Fibroblast of skin of right quadriceps (primary cell): ENCODE measurements at places on chromosomes 7 and 10.

- DNase-seq = no peak
Observed at GRCh38 chr7:21690705-21691104, 147.9 kb downstream of the DNAH11 start.

DNA sequence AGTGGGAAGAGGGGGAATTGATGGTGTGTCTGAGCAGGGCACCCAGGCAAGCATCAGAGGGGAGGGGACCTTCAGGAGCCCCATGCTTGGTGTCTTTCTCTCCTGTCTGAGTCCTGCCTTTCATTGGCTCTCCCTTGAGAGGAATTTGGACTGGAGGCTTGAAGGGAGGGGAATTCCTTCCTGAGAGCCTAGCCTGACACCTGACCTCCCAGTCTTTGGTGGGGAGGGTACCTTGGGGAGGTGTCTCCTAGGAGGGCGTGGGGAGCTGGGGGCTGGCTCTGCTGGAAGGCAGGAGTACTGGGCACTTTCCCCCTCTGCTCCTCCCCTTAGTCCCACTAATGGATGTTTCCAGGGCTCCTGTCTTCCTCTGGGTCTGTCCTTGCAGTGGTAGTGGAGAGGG is 1.3 kb upstream of the SFRP5 start:
- no peak for DNase-seq

DNA sequence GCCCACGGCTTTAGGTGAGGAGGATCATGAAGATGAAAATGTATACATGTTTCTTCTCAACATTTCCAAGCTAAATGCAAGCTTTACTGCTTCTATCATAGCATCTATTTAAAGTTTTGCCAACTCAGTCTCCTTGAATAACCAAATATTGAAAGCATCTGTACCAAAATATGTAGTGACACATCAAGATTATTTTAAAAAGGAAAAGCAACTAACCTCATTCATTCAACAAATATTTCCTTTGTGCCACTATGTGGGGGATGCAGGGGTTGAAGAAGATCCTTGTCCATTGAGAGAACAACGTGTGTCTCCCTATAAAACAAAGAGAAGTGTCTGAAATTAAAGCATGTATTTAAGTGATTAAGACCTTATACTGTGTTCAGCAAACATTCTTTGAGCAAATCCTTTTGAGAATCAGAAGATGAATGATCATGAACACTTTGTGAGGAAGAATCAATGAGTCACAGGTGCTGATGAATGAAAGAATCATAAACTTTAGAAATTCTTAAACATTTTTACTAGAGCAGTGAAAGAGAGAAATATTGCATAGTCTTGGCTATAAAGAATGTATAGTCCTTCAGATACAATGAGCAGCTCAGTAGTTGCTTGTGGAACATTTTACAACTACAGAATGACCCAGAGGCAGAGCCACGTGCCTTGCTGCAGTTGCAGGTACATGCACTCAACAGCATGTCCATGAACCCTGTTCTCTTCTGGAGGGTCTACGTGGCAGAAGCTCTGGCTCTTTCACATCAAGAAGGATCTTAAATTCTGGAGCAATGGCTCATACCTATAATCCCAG is 13.9 kb downstream of the TAS2R60 start:
- DNase-seq = peak; percentile 85

GRCh38 chr7:151429560-151430331 is 10.2 kb downstream of the CRYGN start:
- DNase-seq = no peak

DNA sequence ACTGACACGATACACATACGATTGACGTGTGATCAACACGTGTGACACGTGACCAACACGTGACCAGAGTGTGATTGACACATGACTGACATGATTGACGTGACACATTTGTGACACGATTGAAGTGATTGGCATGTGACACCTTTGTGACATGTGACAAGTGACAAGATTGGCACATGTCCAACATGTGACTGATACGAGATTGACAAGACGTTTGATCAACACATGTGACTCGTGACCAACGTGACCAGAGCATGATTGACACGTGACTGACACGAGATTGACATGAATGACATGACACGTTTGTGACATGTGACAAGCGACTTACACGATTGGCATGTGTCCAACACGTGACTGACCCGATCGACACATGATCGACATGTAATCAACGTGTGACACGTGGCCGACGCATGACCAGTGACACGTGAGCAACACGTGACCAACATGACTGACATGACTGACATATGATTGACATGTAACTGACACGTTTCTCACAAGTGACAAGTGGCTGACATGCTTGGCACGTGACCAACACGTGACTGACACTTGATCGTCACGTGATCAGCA is 22.0 kb downstream of the CRPPA start:
- no peak for DNase-seq

- no peak for DNase-seq
Observed at GRCh38 chr10:86130737-86131475, 235.7 kb downstream of the GRID1 start.

DNA sequence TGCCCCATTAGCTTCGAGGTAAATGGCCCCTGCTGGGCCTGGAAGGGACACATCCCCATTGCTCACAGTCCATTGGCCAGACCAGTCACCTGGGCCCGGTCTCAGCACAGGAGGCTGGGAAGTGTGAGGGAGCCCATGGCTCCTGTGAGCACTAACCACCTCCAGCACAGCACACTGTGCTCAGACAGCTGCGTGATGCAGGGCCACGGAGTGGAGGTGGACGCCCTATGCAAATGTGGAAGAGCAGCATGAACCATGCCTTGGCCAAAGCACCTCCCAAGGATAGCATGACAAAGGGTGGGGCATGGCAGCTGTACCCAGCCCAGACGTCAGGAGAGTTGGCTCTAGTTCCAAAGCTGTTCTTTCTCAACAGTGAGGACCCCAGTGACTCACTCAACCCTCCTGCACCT is 120.1 kb upstream of the ZMIZ1 start:
- no peak for DNase-seq

DNA sequence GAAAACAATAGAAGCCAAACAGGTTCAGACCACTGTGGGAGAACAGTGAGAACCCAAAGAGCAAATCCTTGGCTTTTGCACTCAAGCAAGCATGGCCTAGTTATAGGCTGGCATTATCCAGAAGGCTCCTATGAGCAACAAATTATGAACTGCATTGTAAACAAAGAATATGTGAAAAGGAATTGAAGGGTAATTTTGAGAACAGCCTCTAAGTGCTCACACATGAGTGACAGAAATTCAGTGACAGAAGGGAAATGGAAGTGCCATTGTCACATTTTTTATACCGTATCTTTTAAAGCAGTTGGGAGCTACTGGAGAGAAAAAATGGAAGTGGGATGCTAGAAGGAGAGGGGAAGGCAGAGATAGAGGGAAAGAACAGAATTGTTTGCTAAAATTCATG is 114.2 kb downstream of the MACC1 start:
- DNase-seq = no peak

DNA sequence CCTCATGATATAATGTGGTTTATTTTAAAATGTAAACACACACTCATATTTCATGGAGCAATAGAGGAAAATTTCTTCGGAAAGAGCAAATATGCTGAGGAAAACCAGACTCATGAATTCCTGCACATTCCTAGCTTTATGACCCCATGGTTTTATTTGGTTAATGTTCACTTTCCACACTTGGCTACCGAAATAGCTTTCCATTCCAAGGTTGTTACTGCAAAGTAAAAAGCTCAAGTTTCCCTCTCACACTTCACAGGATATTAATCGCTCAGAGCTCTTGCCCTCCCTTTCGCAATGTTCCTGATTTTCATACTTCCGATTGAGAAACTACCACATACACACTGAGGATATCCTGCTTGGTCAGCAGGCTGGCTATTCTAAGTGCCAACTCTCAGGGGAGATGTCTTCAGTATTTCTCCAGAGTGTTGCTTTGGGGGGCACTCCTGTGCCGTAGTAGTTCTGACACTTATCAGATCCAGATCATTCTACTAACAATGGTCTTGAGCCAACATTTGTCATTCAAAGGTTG is 77.5 kb upstream of the STEAP1B start:
- peak; percentile 98 for DNase-seq

- no peak for DNase-seq
Observed at GRCh38 chr10:49243610-49244283, 55.2 kb upstream of the C10orf71 start.

DNA sequence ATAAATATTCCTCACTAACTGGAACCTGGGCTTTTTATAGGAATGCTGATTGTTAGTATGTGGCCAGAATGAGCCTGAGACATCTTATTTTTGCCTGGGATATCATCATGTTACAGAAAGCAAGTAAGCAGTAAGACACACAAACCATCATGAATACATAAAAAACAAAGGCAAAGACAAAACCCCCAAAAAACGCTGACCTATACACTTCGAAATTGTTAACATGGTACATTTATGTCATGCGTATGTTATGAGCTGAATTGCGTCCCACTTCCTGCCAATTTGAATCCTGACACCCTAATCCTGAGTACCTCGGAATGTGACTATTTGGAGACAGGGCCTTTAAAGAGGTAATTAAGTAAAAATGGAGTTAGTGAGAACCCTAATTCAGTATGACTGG is 12.3 kb upstream of the NRF1 start:
- no peak for DNase-seq

GRCh38 chr10:110446954-110447608 is 50.6 kb upstream of the DUSP5 start:
- DNase-seq = peak; percentile 88

DNA sequence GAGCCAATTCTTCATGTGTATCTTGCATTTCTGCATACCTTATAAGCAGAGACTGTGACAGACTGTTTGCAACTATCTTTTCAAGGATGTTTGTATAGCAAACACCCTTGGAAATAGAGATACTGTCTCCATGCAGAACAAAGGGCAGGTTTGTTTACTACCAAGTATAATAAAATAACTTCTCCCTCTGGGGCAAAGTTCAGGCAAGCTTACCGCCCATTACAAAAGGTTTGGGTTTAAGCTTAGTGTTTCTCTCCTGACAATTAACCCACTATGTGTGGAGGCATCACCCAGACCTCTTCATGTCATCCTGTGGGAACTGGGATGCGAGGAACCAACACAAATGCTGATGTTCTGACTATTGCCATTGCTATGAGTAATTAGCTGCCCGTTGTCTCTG is 479.1 kb upstream of the ZMIZ1 start:
- DNase-seq = no peak

DNA sequence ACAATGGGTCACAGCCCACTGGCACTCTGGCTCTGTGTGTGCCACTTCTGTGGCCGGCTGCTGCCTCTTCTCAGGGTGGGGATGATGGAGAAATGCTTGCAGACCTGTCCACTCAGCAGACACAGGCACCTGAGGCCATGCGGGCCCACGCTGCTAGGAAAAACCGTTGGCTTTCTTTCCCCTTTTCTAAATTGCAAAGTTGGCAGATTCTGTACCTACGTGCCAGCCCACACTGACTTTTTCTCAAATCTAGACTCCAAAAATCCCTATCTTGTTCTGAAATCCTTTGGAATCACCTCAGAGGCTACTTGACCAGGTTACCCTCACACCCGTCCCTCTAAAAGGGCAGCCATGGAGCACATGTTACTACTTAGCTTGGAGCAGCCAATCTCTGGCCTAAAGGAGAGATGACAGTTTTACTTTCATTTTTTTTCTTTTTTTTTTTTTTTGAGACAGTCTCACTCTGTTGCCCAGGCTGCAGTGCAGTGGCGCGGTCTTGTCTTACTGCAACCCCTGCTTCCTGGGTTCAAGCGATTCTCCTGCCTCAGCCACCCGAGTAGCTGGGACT is 99.4 kb downstream of the RNF216 start:
- DNase-seq = no peak

DNA sequence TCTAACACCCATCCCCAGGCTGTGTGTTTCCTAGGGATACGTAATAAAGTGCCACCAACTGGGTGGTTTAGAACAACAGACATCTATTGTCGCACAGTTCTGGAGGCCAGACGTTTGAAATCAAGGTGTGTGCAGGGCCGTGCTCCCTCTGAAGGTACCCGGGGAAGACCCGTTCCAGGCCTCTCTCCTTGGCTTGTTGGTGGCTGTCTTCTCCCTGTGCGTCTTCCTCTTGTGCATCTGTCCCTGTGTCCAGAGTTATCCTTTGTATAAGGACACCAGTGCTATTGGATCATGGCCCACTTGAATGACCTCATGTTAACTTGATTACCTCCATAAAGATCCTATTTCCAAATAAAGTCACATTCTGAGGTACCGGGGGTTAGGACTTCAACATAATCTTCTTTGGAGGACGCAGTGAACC is 15.6 kb downstream of the GRK5 start:
- DNase-seq = no peak

DNA sequence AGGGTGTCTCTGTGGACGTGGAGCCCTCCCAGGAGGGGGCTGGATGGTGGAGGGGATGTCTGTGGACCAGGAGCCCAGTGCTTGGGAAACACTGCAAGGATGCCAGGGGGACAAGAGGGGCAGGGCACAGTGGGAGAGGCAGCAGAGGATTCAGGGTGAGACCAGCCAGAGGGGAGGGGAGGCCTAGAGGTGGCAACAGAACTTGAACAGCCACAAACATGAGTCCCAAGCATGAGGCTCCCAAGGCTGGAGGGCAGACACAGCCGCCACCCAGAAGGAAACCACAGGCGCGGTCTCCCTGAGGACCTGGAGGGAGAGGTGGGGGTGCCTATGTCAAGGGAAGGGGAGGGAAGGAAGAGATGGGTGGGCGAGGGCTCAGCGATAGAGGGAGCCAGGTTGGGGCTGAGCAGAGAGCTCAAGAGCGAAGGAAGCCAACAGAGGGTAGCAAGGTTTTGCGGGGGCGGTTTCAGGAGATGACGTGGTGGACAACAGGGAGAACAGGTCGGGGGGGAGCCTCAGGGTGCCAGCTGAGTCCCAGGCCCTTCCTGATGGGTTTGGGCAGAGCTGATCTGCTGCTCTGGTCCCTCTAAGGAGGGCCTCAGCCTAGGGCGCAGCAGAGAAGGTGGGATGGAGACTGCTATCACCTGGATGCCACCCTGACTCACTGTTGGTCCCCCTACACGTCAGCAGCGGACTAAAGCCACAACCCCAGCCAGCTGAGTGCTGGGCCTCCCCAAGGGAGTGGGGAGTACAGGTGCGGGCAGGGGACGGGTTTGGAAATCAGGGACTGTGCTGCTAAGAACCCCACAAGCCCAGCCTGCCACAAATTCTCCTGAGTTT is 6.7 kb upstream of the PILRA start:
- no peak for DNase-seq

- DNase-seq = peak; percentile 23
Observed at GRCh38 chr10:17022466-17022825, 107.2 kb downstream of the CUBN start.

- no peak for DNase-seq
Observed at GRCh38 chr7:74252893-74253292, 1.3 kb downstream of the RFC2 start.

GRCh38 chr10:62264702-62265436 is 3.8 kb downstream of the RTKN2 start:
- DNase-seq = peak; percentile 80

DNA sequence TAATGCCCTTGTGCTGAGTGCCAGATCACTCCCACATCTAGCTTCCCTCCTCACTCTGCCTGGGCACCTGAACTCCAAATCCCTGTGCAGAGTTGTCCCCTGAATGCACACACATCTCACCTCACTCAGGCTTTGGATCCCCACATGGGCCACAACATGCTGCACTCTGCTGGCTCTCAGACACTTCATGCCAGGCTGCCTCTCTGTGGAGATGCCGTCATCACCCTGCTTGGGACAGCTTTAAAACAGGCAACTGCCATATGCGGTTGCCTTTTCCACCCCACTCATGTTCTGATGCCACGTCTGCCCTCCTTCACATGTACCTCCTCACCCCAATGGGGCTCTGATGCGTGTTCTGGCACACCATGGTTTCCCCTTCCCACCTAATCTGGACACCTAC is 477.0 kb downstream of the GFRA1 start:
- DNase-seq = no peak
